ENCODE measurements at places on chromosomes 4 and X.
A peak's percentile ranks its signal among the peaks of the same experiment; 100 is the strongest.

DNA sequence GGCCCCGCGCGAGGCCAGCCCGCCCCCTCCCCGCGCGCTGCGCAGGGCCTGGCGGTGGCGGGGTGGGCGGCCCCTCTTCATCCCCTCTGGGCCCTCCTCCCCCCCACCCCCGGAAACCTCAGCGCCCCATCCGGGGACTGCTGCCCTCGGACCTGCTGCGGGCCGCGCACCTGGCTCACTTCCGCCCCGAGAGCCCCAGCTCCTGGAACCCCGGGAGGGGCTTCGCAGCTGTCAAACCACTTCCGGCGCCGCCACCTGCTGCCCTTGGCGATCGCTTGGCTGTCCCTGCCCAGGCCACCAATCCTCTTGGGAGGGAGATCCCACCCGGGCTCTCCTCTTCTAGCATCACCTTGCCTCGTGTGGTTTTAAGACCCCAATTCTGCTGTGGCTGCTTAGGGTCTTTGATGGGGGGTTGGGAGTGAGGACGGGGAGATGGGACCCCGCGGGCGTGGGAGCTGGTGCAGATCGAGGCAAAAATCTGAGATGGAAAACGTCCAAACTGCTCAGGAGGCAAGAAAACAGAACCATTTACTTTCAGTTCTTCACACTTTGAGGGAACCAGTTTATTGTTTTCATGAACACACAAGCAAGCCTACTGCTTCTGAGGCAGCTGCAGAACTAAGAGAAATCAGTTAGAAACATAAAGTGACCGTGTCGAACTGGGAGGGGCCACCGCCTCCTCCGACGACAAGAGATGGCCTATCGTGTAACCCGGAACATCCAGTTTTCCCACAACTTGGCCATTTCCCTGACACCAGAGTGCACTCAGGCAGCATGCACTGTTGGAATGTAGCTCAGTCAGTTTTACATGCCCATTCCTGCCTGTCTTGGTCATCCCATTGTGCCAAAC, 754 bp downstream of the MTMR1 start:
- peak; percentile 68 for DNase-seq

DNA sequence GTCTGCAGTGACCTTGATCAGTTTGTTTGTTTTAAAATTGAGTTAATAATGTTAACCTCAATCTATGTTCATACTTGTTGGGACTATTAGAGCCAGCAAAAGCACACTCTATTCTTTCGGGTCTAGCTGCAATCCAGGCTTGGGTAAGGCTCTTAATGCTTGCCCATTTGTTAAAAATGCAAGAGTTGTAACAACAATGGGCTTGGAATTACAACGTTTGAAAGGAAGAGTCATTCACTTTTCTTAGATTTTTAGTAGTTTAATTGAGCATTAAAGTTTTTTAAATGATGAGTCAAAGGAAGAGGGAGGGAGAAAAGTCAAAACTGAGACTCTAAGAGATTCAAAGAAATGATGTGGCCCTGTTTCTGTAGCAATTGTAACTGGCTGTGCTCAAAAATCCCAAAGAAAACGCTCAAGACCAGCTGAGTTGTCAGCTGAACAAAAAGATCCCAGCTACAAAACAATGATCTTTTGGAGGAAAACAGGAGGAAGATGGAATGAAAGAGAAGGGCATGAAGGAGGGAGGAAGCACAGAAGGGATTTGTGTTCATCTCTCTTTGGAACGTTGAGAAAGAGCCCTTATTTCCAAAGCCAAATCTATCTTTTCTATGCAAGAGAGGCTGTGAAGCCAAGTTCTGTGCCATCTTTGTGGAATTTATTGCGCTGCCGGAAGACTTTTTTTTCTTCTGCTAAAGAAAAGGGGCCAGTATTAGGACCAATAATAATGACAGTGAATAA, 5.5 kb downstream of the SCD5 start:
- no peak for DNase-seq

GRCh38 chrX:7941390-7942042, 14.3 kb upstream of the PNPLA4 start:
- peak; percentile 19 for DNase-seq

DNA sequence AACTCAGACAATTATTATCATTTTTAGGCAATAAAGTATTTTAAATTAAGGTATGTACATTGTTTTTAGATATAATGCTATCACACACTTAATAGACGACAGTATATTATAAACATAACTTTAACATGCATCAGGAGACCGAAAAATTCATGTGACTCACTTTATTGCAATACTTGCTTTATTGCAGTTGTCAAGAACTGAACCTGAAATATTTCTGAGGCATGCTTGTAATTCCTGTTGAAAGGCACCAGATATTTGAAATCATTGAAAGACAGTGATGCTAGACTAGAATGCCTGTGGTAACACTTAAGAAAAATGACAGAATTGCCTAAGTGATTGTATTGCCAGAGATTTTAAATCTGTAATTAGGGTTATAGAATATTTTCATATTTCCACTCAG, 175.6 kb upstream of the MAGEB2 start:
- DNase-seq = no peak

GRCh38 chr4:26252349-26253025, 68.3 kb upstream of the RBPJ start:
- peak; percentile 71 for DNase-seq

Data from renal cortical epithelial cell (primary cell).